CD4-positive, alpha-beta T cell treated with Interleukin-21 for 1 hour (primary cell): ENCODE measurements at places on chromosomes 16 and 17.

DNA sequence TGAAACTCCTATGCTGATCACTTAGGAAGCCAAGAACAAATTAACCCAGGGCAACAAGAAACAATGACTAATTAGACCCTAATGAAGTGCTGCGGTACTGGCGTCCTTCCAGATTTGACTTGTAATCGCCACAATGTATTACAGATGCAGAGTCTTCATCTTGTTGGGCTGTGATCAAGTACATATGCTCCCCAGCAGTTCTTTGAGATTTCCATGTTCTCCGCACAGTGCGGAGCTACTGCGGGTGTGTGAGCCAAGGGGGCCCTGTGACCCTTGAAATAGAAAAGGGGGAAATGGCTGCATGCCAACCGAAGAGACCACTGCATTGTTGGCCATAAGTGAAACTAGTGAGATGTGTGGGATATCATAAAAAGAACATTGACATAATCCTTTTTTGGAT, 469.9 kb downstream of the MAF start:
- no peak for DNase-seq

DNA sequence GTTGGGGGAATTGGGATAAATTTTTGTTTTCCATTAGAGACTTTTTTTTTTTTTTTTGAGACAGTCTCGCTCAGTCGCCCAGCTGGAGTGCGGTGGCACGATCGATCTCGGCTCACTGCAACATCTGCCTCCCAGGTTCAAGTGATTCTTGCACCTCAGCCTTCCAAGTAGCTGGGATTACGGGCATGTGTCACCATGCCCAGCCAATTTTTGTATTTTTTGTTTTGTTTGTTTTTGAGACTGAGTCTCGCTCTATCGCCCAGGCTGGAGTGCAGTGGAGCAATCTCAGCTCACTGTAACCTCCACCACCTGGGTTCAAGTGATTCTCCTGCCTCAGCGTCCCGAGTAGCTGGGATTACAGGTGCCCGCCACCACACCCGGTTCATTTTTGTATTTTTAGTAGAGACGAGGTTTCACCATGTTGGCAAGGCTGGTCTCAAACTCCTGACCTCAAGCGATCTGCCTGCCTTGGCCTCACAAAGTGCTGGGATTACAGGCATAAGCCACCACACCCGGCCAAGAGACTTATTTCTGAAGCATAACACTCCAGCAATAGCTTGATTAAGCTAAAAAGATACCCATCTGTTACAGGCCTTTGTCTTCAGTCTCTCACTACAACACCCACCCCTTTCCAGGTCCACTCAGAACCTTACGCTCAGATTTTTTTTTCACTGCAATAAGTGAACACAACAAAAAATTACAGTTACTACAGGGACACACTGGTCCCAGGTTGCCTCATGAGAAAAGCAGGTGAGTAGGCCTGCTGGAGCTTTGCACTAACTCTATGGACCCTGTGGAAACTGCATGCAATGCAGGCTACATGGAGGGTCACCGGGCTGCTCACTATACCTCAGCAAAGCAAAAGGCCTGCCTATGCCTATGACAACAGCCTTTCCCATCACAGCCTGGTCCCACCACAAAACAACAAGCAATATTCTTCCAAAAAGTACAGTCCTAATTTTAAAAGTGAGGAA, 34.6 kb downstream of the KANSL1 start:
- DNase-seq, result no peak

- DNase-seq, result no peak
Measured at GRCh38 chr17:79628861-79629547, 18.2 kb upstream of the RBFOX3 start.

- DNase-seq, result no peak
Measured at GRCh38 chr16:74029115-74029792, 267.4 kb upstream of the PSMD7 start.

DNA sequence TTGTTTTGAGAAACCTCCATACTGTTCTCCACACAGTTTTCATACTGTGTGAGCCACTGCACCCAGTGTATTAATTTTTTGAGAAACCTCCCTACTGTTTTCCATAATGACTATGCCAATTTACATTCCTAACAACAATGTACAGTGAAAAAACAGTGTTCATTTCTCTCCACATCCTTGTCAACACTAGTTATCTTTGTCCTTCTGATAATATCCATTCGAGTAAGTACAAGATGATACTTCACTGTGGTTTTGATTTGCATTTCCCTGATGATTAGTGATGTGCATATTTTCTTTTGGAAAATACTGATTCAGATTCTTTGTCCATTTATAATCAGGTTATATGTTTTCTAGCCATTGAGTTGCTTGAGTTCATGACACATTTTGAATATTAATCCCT, 462.0 kb downstream of the CDH11 start:
- no peak for DNase-seq

GRCh38 chr16:79698341-79698753, 97.8 kb upstream of the MAF start:
- DNase-seq, result no peak

GRCh38 chr16:66236301-66236700, 130.2 kb upstream of the CDH5 start:
- DNase-seq, result no peak

GRCh38 chr16:49012961-49013726, 268.5 kb downstream of the CBLN1 start:
- no peak for DNase-seq

GRCh38 chr17:40063187-40063771, 514 bp downstream of the THRA start:
- DNase-seq, result peak; percentile 22

GRCh38 chr16:31141489-31142108, 6.1 kb upstream of the PRSS8 start:
- no peak for DNase-seq

DNA sequence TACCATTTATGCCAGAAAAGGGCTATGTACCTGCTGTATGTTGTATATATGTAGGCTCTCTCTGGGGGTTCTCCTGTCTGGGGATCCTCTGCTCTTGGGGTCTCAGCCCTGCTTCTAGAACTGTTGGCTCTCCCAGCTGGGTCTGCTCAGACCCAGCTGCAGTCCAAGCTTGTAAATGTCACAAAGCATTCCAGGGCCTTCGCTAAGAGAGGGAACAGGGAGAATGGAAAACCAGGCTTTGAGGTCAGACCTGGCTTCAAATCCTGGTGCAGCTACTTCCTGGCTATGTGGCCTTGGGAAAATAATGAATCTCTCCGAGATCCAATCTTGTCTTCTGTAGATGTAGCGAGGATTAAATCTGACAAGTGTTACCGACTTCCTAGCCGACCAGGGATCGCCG, 44.0 kb downstream of the NLRP1 start:
- no peak for DNase-seq

- no peak for DNase-seq
Measured at GRCh38 chr17:63988741-63989621, 9.2 kb upstream of the PRR29 start.

- DNase-seq, result no peak
Measured at GRCh38 chr17:33623841-33624240, 330.7 kb upstream of the ASIC2 start.

GRCh38 chr16:3454093-3454492, 10.6 kb downstream of the NAA60 start:
- no peak for DNase-seq

DNA sequence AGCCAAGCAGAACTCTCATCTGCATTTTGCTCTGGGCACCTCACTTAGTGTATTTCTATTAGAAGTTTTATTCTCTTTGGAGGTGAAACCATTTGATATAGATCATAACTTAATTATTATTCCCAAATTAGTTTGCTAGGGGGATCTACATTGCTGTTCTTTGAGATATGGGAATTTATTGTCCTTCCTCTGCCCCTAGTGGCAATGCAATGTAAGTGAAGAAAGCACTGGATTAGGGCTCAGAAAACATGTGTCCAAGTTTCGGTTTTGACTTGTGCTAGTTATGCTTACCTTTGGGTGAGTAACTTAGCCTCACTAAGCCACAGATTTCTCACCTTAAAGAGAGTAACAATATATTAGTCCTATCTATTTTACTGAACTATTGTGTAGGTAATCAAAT, 2.9 kb downstream of the KRT39 start:
- peak; percentile 23 for DNase-seq

DNA sequence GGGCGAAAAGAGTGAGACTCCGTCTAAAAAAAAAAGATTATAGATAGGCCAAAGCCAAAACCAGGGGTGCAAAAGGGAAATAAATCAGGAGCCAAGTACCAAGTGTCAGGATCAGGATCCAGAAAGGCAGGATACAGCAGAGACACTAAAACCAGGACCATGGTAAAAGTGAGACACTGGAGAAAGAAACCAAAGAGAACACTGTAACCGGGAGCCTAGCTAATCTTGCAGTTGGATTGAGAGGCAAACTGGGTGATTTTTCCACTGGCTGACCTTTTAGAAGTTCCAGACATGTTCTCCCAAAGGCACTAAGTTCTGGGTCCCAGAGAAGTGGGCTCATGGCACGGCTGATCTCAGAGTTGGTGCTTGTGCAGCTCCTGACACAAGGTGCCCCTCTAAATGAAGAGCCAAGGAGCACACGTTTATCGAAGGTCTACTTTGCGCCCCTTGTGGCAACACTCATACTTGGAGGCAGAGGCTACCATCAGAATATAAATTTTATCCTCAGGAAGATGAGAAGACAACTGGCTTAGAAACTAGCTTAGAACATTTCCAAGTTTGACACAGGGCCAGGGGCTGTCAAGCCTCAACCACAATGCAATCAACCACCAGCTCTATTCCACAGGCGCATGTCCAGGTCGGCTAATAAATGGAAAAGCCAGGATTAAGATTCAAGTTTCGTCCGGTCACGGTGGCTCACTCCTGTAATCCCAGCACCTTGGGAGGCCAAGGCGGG, 27.5 kb upstream of the HELZ start:
- peak; percentile 19 for DNase-seq

DNA sequence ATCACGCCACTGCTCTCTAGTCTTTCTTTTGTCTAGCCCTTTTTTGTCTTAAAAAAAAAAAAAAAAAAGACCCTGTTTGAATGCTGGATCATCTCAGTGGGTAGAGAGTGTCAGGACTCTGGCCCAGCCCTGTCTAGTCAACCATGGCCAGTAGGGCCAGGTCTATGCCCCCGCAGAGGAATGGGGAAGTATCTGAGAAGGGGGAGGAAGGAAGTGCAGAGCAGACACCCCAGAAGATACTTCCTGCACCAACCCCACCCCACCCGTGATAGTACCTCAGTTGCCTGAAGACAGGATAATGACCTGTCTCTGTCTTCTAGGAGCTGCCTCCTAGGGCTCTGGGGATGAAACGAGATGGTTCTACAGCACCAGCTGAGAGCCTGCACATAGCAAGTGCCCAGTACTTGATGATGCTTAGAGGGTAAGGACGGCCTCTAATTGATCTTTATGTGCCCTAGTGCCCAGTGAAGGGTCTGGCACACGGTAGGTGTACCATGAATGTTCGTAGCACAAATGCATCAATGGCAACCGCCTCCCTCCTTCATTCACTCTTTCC, 55.4 kb downstream of the ABAT start:
- peak; percentile 1 for DNase-seq

- no peak for DNase-seq
Measured at GRCh38 chr17:41919165-41919817, 540 bp upstream of the ACLY start.

DNA sequence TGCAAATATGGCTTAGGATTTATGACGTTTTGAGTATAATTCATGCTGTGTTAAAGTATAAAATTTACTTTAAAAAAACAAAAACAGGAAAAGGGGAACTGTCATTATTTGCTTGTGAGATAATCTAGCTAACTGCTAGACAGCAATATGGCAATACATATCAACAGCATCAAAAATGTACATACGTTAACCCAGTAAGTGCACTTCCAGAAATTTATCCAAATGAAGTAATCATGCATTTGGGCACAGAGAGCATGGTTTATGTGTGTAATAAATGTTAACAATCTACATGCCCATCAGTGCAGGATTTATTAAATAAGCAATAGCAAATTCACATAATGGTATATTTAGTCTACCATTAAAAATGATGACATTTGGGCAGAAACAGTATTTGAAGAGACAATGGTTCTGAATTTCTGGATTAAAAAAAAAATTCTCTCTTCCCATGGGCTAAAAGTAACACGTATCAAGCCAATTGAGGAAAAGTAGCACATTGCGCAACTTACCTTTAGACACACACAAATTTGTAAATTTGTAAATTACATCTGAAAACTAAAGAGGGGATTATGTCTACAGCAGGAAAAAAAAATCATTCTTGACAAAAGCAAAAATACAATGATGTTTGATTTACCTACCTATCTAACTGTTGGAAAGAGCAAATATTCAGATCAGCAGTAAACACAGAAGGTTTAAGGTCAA, 80.2 kb downstream of the CACNG1 start:
- DNase-seq, result no peak

DNA sequence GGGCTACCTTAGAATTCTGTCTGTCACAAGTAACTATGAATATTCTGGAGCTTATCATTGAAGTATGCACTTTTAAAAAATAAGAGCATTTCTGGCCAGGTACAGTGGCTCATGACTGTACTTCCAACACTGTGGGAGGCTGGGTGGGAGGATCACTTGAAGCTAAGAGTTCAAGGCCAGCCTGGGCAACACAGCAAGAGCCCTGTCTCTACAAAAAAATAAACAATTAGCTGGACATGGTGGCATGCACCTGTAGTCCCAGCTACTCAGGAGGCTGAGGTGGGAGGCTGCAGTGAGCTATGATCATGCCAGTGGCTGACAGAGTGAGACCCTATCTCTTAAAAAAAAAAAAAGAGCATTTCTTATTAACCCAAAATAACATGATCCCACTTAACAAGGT, 60.0 kb upstream of the BRD7 start:
- DNase-seq, result no peak

DNA sequence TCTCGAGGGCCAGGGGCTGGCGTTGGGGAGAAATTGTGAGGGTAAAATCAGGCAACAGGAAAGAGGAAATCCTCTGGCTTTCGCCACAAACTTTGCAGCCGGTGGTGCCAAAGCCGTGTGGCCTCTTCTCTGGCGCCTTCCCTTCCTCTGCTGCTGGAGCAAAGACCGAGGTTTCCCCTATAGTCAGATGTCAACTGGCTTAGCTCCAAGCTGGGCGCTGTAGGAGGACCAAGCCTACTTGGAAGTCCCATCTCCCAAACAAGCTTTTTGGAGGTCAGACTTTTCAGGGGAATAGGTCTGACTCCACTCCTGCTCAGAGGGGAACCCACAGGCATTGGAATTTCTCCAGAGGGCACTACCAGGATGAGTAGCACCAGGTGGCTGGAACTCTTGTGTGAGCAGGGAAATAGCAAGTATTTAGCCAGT, 5.0 kb downstream of the IGFBP4 start:
- no peak for DNase-seq

- peak; percentile 70 for DNase-seq
Measured at GRCh38 chr17:2259769-2260536, 43.6 kb downstream of the SMG6 start.

DNA sequence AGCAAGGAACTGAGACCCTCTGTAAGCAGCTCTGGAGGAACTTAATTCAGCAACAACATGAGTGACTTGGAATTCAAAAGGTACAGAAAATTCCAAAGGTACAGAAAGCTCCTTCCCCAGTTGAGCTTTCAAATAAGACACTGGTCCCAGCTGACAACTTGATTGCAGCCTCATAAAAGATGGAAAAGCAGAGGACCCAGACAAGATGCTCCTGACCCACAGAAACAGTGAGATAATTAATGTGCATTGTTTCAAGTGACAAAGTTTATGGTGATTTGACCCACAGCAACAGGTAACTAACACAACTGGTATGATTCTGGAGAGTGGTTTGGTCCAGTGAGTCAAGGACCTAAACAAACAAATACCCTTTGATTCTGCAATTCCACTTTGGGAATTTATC, 15.2 kb upstream of the TMEM114 start:
- DNase-seq, result no peak

- no peak for DNase-seq
Measured at GRCh38 chr17:4642286-4642685, 808 bp upstream of the ALOX15 start.

GRCh38 chr16:13245713-13246377, 344.4 kb downstream of the SHISA9 start:
- no peak for DNase-seq
